ENCODE measurements at places on chromosomes 5 and 9.

DNA sequence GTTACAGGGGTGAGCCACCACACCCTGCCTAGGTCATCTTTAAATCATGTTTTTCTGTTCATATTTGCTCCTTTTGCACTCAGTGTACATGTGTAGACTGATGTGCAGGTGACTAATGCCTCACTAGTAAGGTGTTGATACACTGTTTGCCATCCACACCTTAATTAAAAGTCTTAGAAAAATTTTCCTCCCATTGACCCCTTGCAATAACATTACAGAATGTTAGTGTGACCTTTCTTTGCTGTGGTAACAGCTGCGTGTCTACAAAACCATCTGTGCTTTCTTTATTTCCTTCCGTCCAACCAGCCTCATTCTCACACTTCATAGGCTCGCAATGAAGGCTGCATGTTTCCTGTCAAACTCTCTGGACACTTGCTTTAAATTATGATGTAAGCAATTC, 6.6 kb upstream of the CEMIP2 start:
- no peak for DNase-seq

DNA sequence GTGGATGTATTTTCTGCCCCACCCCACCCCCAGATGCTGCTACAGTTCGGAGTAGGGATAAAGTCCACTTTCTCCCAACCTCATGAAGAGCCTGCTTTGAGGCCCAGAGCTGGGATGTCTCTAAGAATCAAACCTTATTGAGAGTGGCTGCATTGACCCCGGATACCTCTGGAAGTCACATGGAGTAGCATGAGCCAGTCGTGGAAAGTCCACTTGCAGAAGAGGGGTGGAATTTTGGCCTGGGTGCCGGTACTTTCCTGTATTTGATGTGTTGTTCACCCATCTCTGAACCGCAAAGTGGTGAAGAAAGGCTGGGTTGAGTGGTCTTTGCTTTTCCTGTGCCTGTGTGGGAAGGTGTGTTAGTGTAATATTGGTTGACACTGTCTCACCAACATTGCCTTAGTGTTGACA, 3.7 kb downstream of the OTULIN start:
- no peak for DNase-seq

DNA sequence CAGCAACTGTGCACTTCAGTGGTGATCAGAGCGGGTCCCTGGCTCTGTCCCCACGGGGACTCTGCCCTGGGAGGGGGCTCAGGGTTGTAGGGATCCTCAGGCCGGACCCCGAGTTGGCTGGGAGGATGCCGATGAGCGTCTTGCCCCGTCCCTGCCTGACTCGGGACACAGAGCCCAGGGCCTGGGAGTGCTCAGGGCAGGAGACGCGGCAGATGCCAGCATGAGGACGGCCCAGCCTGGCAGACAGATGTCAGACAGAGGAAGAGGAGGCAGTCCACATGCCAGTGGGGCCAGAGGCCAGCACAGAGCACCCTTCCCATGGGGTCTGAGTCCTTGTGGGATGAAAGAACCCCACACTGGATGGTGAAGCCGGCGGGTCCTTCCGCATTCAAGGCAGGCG, 11.3 kb downstream of the LCN12 start:
- DNase-seq = no peak

- DNase-seq = no peak
Measured at GRCh38 chr9:119873877-119874276, 504.6 kb upstream of the BRINP1 start.

- no peak for DNase-seq
Measured at GRCh38 chr5:142931896-142932686, 161.9 kb downstream of the ARHGAP26 start.

DNA sequence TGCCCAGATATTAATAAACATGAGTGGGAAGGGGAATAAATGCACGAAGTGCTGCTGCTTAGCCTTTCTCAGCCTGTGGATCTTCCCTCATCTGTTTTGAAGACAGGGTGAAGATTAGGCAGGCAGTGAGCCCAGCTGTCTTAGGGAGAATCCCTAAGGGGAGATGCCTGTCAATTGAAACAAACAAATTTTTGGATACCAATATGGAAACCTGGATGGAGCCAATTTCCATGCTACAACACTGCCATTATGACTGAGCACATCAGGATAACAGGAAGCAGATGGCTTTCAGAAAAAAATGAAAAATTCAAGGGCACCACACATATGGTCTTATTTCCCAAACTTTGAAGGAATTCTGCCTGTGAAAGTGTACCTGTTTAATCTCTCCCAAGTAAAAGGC, 80.3 kb downstream of the HMHB1 start:
- DNase-seq = no peak

- no peak for DNase-seq
Measured at GRCh38 chr9:88177371-88177770, 39.1 kb upstream of the SPATA31C2 start.

DNA sequence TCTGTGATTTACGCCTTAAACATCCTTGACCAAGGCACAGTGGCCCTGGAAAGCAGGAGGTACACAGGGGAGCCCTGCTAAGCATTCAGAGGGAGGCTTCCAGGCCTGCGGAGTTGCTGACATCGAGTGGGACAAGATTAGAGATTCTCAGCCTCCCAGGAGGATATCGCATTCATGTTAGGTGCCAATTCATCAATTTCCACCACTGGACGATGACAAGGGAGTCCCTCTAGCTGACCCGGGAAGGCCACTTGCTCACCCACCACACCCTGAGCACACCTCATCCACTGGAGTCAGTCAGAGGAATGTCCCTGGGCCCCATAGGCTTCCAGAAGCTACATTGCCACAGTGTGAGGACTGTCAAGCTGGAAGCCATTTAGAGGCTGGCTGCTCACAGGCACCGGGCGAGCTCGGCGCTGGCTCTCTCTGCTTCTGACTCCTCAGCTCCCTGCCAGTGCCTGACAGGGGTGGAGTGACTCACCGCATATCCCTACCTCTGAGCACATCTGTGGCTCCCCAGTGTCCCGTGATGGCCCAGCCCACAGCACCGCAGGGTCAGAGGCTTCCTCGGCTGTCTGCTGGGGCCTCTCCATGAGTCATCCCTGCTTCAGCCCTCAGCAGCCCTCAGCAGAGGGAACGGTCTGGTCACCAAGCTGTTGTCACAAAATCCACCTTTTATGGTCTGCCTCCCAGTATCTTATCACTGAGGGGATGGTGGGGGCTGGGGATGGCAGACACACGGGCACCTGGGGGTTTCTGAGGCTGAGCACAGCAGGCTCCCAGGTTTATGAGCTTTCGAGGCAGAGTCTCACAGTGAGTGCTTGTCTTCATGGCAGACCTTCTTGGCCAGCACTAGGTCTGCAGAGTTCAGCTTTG, 117.5 kb downstream of the ZNF608 start:
- peak; percentile 91 for DNase-seq

GRCh38 chr9:85944672-85945071, 3.7 kb downstream of the NAA35 start:
- DNase-seq = no peak

- DNase-seq = no peak
Measured at GRCh38 chr5:2006193-2006970, 123.7 kb upstream of the IRX4 start.

- no peak for DNase-seq
Measured at GRCh38 chr5:98880151-98880550, 48.7 kb downstream of the CHD1 start.

- no peak for DNase-seq
Measured at GRCh38 chr5:98904780-98905179, 24.0 kb downstream of the CHD1 start.

DNA sequence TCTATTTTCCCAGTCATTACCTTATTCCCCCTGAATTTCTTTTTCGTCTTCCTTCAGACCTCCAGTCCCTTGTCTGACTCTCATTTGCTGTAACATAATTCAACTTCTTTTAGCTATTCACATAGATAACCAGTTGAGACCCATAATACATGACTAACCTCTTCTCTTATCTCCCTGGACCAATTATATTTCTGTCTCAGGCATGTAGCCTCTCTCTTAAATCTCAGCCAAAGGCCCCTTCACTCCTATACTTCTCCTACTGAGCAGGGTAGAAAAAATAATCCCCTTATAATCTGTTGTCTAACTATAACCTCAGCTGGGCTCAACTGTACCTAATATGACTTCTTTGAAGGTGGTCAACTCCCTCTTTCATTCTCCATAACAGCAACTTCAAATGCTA, 20.9 kb downstream of the RANBP6 start:
- DNase-seq = no peak

GRCh38 chr9:109274884-109275730, 45.8 kb downstream of the EPB41L4B start:
- no peak for DNase-seq

DNA sequence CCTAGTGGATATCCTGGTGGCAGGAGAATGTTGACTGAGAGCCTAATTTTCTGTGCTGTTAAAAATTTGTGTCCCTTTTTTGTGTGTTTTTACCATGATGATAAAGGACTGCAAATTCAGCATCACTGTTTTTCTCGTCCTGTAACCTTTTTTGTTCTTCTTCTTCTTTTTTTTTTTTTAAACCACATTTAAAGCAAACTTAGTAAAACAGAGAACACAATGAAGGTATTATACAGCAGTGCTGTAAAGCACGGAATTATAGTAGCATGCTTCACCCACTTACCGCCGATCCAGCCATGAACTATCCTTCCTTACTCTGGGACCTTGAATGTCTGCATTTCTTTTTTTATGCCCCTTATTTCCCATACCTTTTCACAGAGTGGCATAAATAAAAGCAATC, 280.0 kb downstream of the ARHGAP26 start:
- no peak for DNase-seq

- DNase-seq = no peak
Measured at GRCh38 chr5:115584501-115584900, 17.8 kb downstream of the TICAM2 start.

DNA sequence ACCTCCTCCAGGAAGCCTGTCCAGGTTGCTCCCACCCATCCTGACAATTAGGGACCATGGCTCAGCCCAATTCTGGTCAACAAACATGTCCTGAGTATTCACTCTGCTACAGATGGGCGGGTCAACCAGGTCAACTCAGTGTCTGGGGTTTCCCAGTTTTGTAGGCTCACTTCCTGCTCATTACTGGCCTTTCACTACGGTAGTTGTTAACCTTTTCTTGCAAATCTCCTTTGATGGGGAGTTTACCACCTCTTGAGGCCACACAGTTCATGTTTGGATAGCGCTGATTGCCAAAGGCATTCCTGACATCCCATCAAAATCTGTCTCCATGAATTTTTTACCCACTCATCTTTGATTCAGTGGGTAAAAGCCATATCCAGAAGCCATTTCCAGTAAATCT, 13.8 kb downstream of the TMEM8B start:
- no peak for DNase-seq

GRCh38 chr5:119426057-119426456, 26.2 kb upstream of the HSD17B4 start:
- no peak for DNase-seq

DNA sequence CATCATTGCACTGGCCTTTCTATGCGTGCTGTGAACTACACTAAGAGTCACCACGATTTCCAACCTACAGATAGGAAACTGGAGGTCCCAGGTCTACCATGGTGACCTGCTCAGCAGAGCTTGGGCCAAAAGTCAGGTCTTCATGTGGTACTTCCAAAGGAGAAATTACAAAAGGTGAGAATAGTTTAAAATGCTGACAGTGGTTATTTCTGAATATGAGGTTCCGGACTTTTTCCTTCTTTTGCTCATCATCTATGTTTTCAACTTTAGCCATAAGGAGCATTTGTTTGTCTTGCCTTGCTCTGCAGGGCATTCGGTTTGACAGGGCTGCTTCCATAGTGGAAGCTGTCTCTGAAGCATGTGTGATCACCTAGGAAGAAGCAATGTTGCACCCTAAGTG, 282.1 kb upstream of the IRX1 start:
- DNase-seq = no peak

GRCh38 chr9:90107040-90107725, 502.4 kb downstream of the GADD45G start:
- DNase-seq = no peak

DNA sequence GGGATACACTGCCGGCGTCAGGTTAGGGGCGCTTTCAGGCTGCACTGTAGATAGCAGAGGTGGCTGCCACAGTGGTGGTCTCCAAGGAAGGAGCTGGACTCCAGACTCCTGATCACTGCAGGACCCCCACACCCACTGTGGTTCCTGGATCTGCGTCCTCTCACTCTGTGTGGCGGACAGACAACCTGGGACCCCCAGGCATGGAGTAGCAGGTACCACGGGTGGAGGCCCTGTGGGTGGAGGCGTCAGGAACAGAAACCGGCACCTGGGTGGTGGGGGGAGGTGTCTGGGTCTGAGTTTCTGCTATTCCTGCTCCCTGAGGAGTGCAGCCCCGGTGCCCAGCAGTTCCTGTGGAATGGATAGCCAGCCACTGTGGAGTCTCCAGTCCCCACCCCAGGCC, 75.1 kb upstream of the PCAT7 start:
- no peak for DNase-seq

- no peak for DNase-seq
Measured at GRCh38 chr5:129689045-129689444, 58.8 kb upstream of the MINAR2 start.

DNA sequence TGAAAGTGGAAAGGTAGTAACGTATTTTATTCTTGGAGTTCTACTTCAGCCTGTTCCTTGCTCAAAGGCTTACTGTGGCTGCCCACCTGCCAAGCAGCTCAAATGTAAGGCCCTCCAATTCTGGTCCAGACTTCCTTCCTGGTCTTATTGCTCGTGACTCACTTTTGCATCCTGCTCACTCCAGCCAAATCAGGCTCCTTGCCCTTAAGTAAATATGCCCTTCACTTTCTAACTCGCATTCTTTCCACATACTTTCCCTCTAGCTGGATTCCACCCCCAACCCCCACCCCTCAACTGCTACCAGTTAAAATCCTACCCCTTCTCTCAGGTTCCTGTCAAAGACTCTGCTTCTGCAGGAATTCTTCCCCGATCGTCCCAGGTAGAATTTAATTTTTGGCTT, 96.6 kb downstream of the GALNT10 start:
- DNase-seq = no peak

DNA sequence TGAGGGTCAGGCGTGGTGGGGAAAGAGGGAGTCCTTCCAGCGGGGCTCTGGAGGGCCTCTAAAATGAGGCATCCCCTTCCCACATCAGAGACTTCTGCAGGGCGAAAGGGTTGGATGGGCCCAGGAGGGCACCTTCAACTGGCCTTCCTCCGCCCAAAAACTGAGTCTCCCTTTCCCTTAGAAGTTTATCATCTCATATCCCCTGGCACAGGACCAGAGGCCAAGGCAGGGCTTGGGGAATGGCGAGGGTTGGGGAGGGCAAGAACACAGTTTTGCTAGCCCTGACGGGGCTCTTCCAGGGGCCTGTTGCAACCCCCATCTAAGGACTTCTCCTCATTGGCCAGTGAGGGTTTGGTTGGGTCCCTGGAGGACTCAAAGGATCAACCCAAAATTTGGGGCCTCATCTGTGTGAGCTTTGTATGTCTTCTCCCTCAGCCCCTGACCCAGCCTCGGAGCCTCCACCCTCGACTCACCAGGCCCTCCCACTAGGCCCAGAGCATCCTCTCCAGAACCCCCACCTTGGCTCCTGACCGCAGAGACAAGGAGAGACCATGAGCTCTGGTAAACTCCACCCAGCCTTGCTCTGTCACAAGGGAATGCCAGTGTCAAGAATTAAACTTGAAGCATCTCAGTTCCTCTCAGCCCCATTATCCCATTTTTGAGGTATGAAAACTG, 24.1 kb downstream of the AQP7 start:
- no peak for DNase-seq

All from RWPE2 (cell line).